ENCODE measurements at places on chromosomes 3 and 15.

DNA sequence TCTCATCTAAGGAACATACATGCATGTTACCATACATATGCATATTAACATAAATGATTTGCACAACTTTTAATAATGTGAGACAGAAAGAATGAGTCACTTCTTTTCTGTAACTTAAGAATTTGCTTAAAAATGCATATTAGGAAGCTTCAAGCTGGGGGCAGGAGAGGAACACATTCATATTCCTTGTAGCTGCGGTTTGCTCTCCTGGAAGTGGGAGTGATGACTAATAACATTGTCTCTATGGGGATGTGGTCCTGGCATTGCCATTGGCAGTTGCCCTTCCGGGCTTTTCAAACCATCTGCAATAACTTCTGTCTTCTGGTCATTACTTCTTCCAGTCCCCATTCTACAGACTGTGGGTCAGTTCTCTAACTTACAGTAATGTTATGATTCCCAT is 15.6 kb downstream of the CHST2 start:
- peak; percentile 90 for DNase-seq

GRCh38 chr3:9659849-9660248 is 10.5 kb downstream of the MTMR14 start:
- DNase-seq: no peak

DNA sequence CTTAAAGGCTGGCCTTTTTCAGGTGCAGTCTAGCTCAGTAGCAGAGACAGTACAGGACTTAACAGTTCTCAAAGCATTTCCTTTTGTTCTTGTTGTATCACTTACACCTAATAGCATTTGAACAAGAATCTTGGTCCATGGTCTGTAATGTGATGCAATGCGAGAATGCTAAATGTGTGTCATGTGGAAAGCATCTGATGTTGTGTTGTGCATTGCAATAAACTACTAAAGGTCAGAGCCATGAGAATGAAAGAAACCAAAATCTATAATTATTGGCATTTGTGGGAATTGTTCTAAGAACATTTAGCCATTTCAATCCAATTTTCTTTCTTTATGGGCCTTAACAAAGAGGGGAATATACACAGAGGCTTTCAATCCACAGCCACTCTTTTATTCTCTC is 324.5 kb upstream of the ROBO2 start:
- no peak for DNase-seq

GRCh38 chr15:98755781-98756180 is 107.4 kb downstream of the IGF1R start:
- no peak for DNase-seq

GRCh38 chr15:67107014-67107812 is 41.8 kb downstream of the SMAD3 start:
- no peak for DNase-seq

- no peak for DNase-seq
These were observed 107.7 kb downstream of the TNIK start for GRCh38 chr3:171352387-171352935.

GRCh38 chr15:93610944-93611343 is 521.9 kb upstream of the RGMA start:
- no peak for DNase-seq

GRCh38 chr15:87873516-87873915 is 383.0 kb downstream of the NTRK3 start:
- DNase-seq: no peak

- no peak for DNase-seq
These were observed 35.0 kb upstream of the CAPN7 start for GRCh38 chr3:15171096-15171495.

- DNase-seq: no peak
These were observed 14.5 kb downstream of the CAND2 start for GRCh38 chr3:12810961-12811360.

DNA sequence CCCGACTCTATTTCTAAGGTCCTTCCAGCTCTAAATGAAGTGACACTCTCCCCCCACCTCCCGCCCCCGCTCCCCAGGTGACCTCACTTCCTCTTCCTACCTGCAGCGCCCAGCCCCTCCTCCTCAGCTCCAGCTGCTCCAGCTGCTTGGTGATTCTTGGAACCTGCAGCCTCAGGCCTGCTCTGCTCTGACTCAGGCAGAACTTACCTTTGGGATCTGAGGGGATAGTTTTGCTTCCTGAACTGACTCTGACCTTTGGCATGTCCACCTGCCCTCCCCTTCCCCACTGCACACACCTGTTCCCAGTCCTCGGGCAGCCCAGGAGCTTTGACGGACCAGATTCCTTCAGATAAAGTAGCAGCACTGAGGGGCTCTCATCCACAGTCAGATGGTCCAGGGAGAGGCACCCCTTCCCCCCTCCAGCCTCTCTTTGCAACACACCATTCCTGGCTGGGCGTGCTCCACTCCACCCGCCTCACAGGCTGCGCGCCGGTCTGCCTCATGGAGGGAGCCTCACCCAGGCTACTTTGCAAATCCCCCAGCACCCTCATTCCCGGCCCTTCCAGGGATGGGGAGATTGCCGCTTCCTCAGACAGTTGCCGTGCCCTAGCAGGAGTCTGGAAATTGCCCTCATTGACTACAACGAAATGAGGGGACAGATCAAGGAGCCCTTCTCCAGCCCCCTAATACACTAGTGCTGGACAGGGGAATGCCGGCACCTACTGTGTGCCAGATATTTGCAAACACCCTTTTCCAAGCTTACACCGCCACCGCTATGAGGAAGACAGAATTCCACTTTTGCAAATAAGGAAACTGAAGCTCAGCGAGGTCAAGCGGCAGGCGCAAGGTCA is 692 bp upstream of the C15orf39 start:
- DNase-seq: peak; percentile 56

DNA sequence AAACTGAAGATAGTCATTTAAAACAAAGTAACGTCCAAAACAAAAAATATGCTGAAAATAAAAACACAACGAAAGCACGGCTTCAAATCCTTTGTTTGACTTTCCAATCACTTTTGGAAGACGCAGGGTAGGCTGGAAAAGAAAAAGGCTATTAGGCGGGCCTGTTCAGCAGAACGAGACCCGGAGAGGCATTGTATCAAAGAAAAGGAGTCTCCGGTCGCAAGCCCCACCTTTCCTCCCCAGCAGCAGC is 691 bp downstream of the SENP7 start:
- DNase-seq: no peak

DNA sequence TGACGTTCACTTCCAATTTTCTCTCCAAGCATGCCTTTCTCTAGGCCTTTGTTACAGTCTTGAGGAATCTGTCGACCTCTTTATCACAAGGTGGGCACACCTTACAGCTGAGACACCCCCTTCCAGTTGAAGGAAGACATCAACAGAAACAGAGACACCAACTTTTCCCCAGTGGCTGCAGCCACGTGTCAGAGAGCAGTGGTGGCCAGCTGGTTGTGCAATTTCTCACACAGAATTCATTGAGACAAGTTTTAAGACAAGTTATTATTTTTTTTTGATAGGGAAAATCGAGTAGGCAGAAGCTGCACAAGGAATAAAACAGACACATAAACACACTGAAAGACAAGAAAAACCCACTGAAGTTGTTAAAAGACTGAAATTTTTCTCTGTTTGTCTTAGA is 436.7 kb upstream of the MDFIC2 start:
- DNase-seq: no peak

DNA sequence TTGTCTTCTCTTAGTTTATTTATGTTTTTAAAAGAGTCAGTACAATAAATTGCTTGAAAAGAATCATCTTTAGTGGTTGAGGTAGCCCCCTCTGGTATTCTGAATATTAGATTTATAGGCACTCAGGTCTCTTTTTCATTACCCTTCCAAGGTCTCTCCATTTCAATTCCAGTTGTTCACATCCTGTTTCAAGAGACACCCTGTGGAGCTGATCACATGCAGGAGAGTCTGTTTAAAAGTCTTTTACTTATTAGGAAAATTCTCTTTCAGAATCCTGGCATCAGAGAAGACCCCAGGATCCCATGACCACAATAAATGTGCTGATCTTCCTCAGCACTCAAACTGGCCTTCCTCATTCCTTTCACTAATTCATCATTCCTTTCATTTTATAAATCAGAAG is 195.7 kb downstream of the ZIC4 start:
- DNase-seq: no peak

DNA sequence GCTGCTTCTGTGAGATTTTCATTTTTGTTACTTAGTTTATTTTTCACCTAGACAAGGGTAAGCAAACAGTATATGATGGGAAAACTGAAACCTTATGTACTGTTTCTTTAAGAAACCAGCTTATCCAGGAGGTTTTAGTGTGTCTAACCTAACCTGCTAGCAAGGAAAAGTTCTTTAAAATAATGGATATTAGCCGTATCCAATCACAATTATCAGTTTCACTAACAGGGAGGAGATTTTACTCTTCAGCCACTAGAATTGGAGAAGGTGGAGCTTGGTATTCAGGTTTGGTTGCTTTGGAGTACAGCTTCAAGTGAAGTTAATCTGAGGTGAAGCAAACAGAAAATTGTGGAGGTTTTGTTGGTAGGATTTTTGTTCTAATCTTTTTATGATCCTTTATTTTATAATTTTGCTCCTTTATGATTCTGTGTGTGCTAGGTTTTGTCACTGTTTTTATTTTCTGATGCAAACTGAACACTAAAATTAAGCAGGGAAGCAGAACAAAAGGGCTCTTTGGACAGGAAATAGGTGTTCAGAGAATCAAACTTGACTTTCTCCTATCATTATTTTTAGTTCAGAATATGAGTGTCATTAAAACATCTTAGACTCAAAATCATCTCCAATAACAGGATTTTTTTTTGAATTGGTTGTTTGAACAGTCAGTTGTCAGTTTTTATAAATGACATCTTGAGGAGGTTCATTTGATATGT is 13.0 kb downstream of the ZFAND6 start:
- peak; percentile 99 for DNase-seq

Data from Kasumi-1 (cell line).